Stimulated activated CD4-positive, alpha-beta T cell treated with anti-CD3 and anti-CD28 coated beads, Interleukin-15, amount 100 ng/mL, for 1 hour (primary cell): ENCODE measurements at places on chromosomes 5 and 9.

- no peak for DNase-seq
Observed at GRCh38 chr5:78162253-78162862, 132.1 kb downstream of the AP3B1 start.

GRCh38 chr5:150604010-150604409, 36.5 kb upstream of the SYNPO start:
- DNase-seq: no peak

DNA sequence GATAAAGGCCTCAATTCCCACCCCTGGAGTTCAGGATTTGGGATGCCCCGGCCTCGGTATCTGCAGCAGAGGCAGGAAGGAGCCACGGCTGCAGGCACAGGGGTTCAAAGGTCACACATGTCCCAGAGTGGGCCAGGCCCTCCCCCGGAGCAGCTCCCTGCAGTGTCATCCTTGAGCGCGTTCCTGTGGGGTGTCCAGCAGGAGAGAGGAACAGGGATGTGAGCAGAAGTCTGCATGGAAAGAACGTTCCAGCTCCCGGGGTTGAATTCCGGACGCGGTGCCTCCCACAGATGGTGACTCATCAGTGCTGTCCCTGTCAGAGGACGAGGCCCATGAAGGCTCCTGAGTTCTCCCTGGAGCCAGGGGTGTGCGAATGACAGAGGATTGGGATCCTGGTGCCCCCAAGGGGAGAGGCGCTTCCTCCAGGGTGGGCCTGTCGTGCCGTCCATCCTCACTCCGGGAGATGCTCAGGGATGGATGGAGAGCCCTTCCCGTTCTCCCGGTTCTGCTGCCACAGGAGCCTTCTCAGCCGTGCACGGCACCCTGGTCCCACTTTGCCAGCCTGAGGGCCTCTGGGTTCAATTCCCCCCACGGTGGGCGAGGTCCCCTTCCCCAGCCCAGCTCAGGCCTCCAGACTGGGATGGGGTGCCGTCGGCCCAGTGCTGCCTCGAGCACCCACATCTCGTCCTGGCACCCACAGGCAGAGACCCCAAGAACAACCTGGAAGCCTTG, 3.1 kb downstream of the LCN1 start:
- DNase-seq: no peak

GRCh38 chr9:69593301-69593700, 78.9 kb downstream of the APBA1 start:
- no peak for DNase-seq

DNA sequence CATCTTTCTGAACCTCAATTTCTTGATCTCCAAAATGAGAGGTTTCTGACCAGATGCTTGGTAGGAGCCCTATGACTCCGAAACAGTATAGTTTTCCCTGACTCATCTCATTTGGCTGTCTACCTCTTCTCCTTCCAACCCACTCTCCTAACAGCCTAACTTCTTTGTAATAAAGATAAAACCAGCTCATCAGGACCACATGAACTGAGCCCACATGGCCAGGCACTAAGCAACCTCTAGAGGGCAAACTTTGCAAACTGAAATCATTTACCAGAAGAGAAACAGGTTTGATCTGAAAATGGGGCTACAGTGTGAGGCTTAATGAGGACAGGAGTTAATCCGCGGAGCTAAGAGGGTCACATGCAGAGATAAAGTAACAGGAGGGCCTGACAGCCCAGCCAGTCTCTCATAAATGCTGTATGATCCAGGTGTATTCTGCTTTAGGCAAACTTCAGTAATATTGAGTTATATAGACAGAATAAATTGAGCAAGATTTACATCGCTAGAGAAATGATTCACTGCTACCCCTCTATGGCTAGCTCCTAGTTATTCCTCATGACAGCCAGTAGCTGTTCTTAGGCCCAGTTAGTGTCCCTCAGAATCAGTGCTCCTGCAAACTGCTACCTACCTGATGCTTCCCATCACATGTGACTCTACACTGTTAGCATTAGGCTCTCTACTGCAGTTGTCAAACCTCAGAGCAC, 64.6 kb downstream of the ABCA1 start:
- DNase-seq: no peak

DNA sequence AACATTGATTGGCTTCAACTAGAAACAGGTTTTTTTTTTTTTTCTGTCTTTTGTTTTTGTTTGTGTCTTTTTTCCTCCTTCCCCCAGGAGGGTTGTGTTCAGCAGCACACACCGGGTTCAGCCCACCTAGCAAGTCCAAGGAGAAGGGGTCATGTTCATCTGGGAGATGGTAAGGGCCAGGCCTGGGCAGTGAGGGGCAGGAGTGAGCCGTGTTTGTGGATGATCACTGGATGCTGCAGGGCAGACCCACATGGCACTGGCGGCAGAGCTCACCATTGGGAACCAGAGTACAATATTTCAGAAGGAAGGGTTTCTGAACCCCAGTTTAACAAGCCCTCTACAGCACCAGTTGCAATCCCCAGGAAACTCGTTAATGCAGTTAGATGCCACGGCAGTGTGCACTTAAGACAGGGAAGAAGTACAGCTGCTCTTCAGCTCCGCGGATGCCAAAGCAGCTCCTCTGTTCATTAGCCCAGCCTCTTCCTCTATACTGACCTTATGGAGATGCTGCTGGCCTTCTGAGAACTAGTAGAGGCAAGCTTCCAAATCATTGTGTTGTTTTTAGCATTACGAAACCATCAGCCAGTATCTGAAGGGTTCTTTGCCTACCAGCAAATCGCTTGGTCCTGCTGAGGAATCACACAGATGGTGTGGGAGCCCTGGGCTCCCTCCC, 508.2 kb upstream of the WWC1 start:
- no peak for DNase-seq
